ENCODE measurements at places on chromosomes 6 and 20.
A peak's percentile ranks its signal among the peaks of the same experiment; 100 is the strongest.

- DNase-seq = no peak
These were observed 42.0 kb downstream of the TPD52L1 start for GRCh38 chr6:125195526-125195925.

GRCh38 chr6:148112851-148113319 is 229.8 kb upstream of the SASH1 start:
- no peak for DNase-seq

DNA sequence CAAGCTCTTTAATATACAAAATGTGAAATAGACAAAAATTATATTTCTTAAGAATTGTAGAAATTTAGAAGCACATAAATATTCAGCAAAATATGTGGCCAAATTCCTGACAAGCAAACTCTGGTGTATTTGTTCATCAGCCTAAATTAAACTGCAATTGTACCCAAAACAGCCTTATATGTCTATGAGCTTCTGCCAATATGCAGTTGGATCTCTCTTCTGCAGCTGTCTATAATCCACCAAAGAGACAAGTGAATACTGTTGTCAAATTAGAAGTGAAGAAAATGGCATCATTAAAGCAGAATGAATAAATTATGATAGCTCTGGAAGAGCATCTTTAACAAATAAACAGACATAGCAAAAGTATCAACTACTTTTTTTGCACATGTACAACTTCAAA is 755.7 kb downstream of the GRIK2 start:
- DNase-seq = no peak

DNA sequence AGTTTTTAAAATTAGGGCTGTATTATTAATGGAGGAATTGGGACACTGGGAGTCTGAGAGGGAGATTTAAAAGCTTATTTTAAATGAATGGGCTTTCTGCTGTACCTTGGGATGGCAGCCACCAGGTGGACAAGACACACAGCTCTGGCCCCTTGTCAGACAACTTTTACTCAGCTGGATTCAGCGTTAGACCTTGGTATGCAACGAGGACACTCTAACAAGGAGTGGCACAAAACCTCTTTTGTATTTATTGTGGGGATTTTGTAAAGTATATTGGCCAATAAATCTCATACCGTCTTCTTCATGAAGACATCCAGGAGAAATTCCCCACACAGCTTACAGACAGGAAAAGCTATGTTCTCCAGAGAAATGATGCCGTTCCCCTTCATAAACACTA is 105.7 kb downstream of the LCA5 start:
- DNase-seq = no peak

DNA sequence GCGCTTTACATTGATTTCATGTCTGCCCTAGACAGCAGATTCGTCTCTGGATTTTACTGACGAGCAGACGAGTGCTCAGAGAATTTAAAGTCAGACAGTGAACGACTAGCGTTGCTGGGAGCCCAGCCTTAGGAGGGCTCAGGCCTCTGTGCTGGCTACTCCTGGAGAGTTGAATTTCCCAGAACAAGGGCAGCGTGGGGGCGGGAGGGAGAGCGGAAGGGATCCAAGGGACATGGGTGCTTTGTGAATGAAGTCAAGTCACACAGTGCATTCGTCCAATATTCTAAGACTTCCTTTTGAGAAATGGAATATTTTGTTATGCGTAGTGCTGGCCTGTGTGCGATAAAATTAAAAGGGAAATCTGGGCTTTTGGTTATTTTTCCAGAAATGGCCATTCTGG is 126.5 kb downstream of the MYLK4 start:
- no peak for DNase-seq

DNA sequence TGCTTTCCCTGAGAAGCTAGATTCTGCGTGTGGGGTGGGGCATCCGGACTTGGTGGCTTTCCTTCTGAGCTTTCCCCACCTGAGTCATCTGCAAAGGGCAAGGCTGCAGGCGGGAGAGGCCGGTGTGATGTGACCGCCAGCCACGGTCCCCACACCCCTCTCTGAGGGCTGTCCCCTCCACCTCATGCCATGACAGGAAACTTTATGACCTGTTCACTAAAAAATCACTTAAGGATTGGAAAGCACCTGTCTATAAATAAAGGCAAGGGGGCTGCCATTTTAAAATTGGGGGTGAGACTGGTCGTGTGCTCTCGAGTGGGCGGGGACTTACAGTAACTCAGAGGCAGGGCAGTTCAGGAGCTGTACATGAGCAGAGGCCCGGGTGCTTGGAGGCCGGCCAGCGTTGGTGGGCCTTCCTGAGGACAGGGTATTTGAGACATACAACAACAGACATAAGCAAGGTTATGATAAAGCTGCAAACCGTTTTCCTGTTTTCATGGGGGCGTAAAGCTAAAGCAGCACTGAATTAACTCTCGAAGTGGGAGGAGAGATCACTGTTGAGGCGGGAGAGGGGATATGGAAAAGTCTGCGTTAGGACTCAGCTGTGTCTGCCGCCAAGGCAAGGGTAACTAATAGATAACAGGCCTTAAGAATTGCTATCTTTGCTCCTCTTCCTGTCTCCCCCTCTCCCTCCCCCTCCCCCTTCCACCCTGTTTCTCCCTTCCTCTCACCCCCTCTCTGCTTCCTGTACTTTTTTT is 16.1 kb upstream of the SERPINB1 start:
- DNase-seq = peak; percentile 88

DNA sequence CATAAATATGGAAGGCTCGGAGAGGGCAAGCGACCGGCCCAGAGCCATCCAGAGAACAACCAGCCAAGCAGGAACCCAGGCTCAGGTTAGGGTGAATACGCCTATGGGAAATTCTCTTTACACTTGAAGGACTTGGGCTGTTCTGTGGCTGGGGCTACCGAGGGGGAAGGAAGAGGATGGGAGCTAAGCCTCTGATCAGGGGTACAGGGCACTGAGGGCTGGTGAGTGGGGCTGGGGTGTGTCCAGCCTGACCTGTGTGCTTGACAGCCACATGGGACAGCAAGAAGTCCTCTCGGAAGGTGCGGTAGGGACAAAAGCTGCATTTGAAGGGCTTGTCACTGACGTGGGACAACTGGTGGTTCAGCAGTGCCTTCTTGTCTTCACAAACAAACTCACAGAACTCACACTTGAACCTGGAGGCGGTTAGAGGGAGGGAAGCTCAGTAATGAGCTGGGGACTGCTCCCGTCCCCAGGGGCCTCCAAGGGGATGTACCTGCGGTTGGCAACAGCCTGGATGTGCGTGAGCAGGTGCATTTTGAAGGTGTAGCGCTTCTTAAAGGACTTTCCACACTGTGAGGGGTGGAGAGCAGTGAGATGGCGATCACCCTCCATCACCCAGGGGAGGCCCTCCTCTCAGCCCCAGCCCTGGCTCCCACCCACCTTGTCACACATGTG is 11.9 kb downstream of the ZNF335 start:
- DNase-seq = no peak

DNA sequence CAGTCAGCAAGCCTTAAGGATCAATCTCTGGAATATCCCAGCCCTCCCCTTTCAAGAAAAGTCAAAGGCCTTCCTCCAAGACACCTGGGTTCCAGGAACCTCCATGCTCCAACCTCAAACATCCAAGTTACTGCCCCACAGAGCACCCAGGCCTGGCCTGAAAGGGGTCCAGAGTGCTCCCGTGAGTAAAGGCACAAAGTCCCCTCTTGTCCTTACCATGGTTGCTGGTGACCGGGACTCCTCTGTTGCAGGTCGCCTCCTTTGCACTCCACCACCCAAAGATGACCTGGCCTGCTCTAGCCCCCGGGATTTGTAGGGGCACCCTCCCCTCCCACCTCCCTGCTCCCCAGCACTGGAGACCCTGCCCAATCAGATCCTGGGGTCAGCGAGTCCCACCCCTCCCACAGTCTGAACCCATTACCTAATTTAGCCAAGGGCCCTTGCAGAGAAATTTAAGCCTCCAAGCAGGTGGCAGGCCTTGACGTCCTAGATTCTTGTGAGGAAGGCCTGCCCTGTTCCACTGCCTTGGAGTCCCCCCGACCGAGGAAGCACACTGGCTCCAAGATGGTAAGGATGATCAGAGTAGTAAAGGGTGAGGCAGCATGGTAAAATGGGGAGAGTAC is at the start of gene TNNC2:
TNNC2 (minus strand) TSS at position 283 of the 623 bp plus-strand sequence; CDS start at position 219, 64 bp downstream.
- DNase-seq = no peak

GRCh38 chr6:144265390-144265789 is 19.7 kb upstream of the UTRN start:
- no peak for DNase-seq

GRCh38 chr6:165321150-165321549 is 11.7 kb upstream of the C6orf118 start:
- no peak for DNase-seq

GRCh38 chr20:54633374-54634355 is 158.3 kb downstream of the DOK5 start:
- no peak for DNase-seq

- DNase-seq = no peak
These were observed 279.6 kb upstream of the SULF2 start for GRCh38 chr20:48064929-48065328.

DNA sequence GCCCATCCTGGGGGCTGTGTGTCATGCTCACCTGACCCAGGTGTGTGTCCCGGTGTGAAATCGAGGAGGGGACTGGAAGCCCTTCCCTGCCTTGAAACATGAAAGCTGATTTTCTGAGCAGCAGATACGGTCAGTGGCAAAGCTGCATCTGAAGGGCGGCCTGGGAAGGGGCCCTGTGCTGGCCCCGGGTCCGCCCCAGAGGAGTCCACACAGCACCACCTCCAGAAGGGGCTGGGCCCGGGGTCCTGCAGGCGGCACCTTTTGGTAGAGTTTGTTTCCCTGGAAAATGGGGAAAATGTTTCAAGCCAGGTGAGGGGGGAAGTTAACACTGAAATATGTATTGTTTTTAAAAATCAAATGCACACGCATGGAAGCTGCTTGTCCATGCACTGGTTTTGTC is 20.8 kb downstream of the UCKL1 start:
- DNase-seq = no peak

All from activated CD4-positive, alpha-beta T cell treated with anti-CD3 and anti-CD28 coated beads, Interleukin-2, amount 50 U/mL, for 16 hours (primary cell).